Retina (tissue), 1 donor: ENCODE measurements at places on chromosomes 16 and 17.

DNA sequence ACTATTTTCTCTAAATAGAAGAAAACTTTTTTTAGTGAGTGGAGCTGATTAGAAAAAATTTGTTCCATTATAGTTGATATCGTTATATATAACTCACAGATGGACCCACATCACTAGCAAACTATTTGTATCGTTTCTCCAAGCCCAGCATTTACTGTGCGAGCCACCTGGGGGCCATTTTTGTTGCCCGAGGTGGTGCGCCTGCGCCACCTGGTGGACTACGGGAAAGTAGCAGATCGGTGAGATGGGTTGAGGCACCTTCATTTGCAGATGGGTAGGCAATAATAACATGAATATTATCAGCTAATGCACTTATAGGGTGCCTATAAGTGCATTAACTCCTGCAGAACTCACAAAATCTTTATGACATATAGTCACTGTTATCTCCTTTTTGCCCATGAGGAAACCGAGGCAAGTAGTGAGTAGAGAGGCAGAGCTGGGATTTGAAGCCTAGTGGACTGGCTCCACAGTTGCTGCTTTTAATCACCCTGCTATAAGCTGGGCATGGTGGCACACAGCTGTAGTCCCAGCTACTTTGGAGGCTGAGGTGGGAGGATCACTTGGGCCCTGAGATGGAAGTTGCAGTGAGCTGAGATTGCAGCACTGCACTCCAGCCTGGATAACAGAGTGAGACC lies 23.2 kb upstream of the NTN1 start:
- peak; percentile 46 for DNase-seq

GRCh38 chr16:3520413-3520812 lies 19.6 kb downstream of the CLUAP1 start:
- DNase-seq, result no peak

DNA sequence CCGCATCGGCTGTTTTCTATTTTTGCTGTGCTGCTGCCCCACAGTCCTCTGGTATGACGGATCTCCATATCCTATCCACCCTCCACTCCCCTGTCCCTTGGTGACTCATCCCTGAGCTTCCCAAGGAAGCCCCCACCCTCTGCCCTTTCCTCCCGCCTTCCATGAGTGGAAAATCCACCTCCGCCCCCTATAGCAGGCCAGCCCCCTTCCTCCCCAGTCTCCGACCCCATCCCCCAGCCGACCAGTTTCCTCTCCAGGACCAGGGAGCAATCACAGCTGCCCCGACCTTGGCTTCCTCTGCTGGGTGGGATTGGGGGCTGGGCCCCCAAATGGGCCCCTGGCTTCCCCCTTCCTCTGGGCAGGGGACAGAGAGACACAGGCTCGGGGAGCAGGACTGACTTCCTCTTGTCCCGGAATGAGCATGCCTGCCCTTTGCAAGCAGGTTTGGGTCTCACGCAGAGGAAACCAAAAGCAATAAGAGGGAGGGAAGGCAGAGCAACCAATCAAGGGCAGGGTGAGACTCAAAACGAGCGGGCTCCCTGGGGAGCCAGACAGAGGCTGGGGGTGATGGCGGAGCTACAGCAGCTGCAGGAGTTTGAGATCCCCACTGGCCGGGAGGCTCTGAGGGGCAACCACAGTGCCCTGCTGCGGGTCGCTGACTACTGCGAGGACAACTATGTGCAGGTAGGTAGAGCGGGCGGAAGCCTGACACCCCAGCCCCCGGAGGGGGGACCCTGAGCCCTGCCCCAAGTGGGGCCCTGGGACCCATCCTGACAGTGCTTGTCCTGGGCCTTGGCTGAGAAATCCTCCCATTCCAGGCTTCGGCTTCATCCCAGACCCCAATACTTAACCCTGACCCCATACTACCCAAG lies at the start of the genes ABI3 and GNGT2:
Gene ABI3 (plus strand): TSS at position 550 of the 872 bp plus-strand sequence. CDS start 18 bp downstream, at position 568.
Gene GNGT2 (minus strand): TSS at position 417 of the 872 bp plus-strand sequence. CDS start 3,152 bp downstream, outside the sequence.
- peak; percentile 30 for DNase-seq

DNA sequence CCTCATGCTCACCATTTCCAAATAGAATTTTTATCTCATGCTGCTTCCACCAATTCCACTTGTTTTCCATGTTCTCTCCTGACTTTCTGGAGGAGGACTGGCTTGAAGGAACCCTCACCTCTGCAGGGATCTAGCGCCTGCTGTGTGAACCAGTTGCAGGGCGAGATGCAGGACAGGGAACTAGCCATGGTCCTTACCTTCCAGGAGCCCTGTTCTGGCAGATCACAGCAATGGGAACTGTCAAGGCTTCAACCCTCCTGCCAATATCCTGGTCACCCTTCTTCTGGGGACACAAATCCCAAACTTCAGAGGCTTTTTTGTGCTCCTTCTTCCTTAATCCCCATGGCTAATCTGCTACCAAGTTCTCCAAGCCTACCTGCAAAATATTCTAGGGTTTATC lies 60.4 kb upstream of the MMP2 start:
- no peak for DNase-seq

- no peak for DNase-seq
These were observed 28.5 kb downstream of the CUEDC1 start for GRCh38 chr17:57926723-57927047.

- no peak for DNase-seq
These were observed 3.0 kb downstream of the UBALD2 start for GRCh38 chr17:76268015-76268749.

- DNase-seq, result no peak
These were observed 5.2 kb downstream of the ITGA3 start for GRCh38 chr17:50060951-50061712.

- no peak for DNase-seq
These were observed 23.8 kb downstream of the SDK2 start for GRCh38 chr17:73620414-73620813.

GRCh38 chr17:32158870-32159585 lies 16.7 kb downstream of the RHOT1 start:
- no peak for DNase-seq

DNA sequence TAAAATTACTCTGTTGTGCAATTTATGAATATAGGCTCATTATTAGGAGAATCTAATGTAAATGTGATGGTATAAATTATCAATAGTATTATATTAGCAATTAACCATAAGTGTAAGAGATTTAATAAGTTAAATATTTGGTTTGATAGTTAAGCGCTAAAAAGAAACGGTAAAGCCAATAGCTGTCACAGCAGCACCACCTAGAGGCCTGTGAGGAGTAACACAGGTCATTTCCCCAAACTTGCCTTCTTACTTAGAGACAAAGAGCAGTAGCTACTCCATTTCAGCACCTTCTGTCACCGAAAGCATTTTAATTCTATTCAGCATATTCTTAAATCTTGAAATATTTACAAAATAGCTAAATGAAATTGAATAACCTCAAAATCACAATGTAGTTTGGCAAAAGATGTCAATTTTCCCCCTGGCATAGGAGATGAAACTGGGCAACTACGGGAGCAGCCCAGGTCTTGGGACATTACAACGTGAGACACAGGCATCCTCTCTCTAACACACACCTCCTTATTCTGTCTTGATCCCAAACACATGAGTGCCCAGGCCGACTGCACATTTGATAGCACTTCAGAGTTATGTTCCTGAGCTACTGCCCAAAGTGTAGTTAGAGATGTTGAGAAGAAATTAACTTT lies 14.3 kb upstream of the DYNLRB2 start:
- peak; percentile 70 for DNase-seq

GRCh38 chr17:73594025-73594424 lies 50.2 kb downstream of the SDK2 start:
- DNase-seq, result no peak

DNA sequence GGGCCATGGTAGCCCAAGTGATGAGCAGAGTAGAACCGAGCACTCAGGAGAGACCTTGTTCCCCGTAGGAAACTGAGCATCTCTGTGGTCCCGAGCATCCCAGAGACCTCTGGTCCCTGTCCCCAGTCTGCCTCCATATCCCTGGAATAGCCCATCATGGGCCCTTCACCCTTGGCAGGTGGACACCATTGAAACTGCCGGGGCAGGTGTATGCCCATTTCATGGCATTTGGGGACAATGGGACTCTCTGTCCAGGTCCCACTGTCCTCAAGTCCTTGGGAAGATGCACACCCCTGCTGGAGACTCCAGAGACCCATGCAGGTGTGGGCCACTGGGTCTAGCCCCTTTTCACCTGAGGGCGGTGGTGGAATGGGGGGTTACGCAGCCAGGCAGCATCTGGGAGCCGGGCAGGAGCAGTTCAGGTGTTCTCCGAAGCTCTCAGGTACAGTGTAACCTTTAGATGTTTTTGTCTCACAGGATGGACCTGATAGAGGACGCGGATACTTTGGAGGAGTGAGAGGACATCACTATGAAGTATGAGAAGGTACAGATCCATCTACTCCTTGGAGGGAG lies 75.9 kb downstream of the GOSR1 start:
- DNase-seq, result no peak

DNA sequence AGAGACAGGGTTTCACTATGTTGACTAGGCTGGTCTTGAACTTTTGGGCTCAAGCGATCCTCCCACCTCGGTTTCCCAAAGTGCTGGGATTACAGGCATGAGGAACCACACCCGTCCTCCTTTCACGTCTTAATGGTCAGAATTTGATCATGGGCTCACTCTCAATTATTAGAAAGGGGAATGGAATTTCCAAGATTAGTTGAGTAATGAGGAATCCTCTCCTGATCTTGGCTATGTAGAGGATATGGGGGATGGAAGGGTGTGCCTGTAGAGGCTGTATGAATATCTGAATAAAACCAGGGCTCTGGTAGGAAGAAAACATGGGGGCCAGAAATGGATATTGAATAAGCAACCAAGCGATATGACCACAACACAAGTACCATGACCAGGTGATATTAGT lies 25.9 kb upstream of the SMURF2 start:
- no peak for DNase-seq

DNA sequence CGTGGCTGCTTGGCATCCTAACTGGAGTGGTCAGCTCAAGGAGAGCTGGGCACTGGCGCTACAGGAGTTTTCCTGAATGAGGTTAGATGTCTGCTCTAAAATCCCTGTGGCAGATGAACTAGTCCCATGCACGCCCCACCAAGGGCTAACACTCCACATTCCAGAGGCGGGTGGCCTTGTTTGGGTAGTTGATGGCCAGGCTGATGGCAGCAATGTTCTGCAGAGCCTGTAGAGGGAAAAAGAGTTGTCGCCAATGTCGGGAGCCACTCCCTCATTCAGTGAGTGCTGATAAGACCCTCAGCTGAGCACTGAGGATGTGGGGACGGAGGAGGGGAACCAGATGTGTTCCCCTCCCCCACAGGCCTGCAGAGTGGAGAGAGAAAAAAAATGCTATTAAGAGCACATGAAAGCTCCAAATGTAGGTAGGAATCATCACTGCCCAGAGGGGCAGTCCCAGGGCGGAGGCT lies 42.5 kb upstream of the ATP2A3 start:
- no peak for DNase-seq

DNA sequence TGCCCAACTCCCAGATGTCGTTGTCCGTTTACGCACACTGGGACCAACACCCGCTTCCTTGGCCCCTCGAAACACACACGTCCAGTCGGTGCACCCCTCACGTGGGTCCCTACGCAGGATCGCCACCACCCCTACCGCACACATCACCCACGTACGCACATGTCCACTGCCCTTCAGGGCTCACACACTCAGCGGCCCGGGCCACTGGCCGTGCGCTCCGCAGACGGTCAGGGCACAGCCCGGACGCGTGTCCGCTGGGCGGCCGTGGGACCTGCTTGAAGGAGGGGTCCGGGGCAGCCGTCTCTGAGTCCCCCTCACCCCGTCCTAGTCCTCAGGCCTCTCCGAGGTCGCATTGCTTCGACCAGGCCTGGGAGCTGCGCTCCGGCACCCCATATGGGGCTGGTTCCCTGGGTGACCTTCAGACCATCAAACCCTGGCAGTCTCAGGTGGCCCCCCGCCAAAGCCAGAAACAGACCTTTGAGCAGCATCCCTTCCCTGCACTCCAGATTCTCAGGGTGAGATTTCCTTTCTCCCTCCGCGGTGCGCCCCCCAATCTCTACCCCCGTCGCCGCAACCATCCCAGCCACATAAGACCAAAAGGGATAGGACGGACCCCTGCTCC lies 914 bp upstream of the GPRC5B start:
- DNase-seq, result peak; percentile 81

DNA sequence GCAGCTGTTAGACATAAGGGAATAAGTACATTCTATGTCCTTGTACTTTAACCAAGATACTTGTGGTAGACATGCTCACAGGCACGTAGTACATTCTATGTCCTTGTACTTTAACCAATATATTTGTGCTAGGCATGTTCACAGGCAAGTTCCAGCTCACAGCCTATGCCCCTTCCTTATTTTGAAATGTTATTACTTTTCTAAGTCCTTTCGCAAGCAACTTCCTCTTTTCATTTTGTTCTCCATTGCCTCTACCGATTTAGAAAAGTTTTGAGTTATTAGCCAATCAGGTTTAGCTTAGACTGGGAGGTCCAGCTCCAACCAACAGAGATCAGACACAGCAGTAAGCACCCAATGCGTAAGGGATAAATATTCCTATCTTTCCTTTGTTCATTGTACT lies 60.1 kb upstream of the NUDT7 start:
- DNase-seq, result no peak

DNA sequence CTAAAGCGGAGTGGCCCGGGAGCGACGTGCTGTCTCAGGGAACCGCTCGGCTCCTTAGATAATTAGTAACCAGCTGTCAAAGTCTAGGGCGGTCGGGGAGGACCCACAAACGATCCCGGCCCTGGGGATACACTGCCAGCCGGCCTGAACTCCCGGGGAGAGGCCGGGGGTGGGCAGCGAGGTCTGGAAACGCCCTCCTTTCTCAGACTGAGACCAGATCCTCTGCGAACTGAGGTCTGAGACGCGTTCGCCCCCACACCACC lies 1.3 kb downstream of the HNF1B start:
- no peak for DNase-seq

GRCh38 chr16:50539822-50540710 lies 8.1 kb upstream of the NKD1 start:
- peak; percentile 34 for DNase-seq
